SW 1271 (cell line): ENCODE measurements at places on chromosomes 2 and 18.

DNA sequence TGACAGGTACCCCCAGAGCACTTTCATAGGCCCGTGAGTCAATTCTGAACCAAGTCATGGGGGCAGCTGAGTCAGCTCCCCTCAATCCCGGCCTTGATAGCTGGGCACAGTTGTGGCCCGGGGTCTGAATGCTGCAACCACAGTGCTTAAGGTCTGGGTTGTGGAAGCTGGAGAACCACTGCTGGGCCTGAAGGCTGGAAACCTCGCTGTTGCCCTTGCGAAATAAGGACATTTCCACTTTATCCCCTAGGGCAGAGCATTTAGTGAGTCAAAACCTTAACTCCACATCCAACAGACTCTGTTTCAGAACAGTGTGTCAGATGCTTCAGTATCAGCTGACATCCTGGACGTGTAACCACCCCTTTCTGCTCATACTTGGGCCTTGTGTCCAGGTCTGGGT is 58.6 kb downstream of the SP110 start:
- no peak for DNase-seq

DNA sequence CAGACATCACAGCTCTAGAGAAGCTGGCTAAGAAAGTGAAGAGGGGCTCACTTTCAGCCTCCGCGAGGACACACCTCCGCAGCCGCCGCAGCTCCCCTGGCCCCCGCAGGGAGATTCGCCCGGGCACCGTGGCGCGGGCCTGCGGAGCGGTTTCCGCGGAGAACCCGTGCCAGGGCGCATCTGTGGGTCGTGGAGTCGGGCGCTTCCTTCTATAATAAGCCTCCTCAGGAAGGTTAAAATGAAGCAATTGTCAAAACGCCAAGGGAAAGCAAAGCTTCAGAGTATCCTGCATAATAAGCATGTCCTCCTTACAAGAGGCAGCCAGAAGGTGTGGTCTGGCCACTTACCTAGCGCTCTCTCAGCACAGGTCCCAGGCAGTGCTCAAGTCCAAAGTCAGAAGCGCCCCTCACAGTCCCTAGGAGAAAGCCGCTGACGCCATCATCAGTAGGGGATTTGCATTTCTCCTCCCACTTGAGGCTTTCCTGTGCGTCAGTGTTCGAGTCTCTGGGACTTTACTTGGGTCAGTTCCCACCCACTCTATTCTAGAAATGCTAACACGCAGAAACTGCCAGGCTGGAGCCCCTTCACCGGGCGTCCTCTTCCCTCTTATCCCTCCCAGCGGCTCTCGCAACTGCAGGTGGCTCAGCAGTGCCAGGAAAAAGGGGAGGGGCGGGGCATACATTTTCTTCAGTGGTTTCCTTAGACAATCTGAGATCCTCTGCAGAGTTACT is at the start of gene STAT4:
STAT4 (minus strand) TSS at position 395 of the 731 bp plus-strand sequence. CDS start 2,791 bp downstream, outside the sequence.
- no peak for DNase-seq

- DNase-seq: no peak
Measured at GRCh38 chr18:46676182-46676835, 19.3 kb upstream of the LOXHD1 start.

DNA sequence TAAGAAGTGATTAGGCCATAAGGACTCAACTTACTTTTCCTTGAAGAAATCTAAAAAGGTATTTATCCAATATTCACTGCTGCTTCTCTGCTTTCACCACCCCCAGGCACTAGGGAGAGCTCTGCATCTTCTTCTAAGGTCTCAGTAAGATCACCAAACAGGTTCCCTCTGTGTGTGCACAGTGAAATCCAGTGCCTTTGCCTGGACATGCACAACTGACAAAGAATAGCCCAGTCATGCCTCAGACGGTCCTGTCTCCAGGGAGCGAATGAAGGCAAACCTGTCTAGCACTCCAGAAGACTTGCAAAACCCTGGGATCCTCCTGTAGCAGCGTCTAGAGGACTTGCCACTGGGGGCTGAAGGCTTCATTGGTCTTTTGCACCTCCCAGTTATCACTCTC is 344.5 kb upstream of the LRATD1 start:
- no peak for DNase-seq
